Vagina (tissue), 2 donors: ENCODE measurements at places on chromosomes 2 and 18.

DNA sequence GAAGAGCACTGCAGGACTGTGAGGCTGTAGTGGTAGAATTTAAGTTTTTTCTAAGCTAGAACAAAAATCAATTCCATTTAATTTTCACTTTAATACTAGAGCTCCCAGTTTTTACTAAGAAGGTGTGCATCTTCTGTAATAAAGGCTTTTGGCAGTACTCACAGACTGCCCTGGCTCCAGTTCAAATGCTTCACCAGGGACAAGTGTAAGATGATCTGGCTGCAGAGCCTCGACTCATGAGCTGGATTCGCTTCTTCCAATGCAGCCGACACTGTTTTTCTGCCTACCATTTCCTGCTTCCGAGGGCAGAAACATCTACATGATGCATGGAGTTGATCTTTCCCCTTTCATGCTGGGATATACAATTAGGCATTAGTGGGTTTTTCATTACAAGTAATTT lies 87.0 kb downstream of the FARSB start:
- no peak for DNase-seq

DNA sequence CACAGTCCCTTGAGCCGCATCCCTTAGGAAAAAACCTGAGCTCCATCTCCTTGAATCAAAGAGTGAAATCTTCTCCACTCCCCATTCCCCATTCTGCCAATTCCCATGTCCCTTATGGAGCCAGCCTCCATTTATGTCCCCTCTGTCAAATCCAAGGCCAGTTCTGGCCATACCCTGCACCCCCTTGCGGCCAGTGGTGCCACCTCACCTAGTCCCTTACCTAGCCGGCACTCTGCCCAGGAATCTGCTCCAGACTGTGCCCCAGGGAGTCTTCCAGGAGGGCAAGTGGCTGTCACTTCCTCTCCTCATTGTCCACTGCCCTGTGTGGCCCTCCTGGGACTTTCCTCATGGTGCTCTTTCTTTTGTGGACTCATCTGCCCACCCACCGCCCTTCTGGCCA lies 195.4 kb upstream of the RMP24 start:
- DNase-seq = no peak

GRCh38 chr2:29718076-29718686 lies 203.2 kb downstream of the ALK start:
- DNase-seq = no peak

DNA sequence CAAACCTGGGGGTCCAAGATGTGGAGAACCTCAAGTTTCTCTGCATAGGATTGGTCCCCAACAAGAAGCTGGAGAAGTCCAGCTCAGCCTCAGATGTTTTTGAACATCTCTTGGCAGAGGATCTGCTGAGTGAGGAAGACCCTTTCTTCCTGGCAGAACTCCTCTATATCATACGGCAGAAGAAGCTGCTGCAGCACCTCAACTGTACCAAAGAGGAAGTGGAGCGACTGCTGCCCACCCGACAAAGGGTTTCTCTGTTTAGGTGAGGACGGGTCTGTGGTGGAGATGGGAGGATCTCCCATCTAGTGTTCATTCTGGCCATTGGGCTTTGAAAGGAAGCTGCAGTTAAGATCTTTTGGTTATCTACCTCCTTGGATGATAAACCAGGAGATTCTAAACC lies 2.9 kb downstream of the CASP10 start:
- DNase-seq = no peak

GRCh38 chr2:223071139-223071538 lies 19.1 kb downstream of the KCNE4 start:
- DNase-seq = no peak

DNA sequence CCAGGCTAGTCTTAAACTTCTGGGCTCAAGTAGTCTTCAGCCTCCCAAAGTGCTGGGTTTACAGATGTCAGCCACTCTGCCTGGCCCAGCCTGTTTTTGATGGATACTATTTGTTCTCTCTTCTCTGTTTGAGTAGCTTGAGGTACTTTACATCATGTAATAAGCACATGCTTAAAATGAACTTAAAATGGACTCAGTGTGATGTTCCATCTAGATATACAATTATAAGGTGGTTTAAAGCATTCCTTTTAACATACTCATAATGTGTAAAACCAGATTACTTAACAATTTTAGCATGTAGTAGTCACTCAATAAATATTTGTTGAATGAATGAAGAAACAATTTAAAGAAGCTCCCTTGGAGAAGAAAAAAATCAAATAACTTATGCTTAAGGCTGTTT lies 9.6 kb downstream of the PTPRM start:
- no peak for DNase-seq

GRCh38 chr2:168434146-168434545 lies 21.9 kb upstream of the CERS6 start:
- no peak for DNase-seq

DNA sequence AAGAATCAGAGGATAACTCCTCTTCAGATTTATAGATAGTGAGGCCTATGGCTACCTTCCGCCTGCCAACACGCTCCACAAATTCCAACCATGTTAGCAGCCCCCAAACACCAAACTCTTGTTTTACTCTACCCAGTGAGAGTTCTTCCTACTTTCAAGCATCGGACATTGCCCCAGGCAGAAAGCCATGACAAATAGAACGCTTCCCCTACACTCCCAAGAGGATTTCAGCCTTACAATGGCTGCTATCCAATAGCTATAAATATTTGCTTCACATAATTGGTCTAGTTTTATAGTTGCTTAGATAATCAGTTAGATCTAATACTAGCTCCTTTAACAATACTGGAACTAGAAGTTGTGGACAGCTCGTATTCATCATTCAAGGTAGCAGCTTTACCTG lies 503.4 kb upstream of the VRK2 start:
- no peak for DNase-seq

DNA sequence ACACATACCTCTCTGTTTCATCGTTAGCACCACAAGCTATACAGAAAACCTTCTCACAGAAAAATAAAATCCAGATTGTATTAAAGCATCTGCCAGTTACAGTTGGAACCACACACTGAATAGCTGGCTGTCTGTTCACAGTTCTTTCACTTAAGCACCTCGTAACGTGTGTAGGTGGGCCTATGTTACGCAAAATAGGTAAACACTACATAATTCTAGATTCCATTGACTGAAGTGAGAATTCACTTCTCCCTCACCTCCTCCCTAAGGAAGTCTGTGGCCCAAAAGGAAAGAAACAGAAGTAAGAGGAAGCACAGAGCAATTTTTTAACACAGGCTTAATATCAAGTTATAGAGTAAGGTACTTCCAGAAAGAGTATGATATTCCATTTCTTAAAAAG lies 24.9 kb downstream of the PELI1 start:
- no peak for DNase-seq

- no peak for DNase-seq
Observed at GRCh38 chr2:31203916-31204315, 13.4 kb downstream of the CAPN14 start.

DNA sequence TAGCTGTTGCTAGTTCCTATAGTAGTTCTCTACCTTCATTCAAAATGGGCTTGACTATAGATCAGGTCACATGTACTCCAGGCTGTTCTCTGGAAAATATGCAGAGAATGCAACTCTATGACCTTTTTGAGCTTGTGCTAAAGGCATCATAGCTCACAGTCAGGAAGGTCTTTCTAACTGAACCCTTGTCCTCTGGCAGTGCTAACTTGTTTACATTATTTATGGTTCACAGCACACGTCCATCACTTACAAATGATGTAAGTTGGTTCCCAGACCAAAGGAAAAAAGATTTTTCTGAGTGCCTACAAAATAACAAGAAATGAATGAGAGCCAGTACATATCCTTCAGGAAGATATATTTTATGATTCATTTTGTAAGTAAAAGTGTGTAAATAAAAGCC lies 236.1 kb downstream of the GCA start:
- no peak for DNase-seq

- no peak for DNase-seq
Observed at GRCh38 chr2:234135750-234136221, 85.3 kb downstream of the SPP2 start.

DNA sequence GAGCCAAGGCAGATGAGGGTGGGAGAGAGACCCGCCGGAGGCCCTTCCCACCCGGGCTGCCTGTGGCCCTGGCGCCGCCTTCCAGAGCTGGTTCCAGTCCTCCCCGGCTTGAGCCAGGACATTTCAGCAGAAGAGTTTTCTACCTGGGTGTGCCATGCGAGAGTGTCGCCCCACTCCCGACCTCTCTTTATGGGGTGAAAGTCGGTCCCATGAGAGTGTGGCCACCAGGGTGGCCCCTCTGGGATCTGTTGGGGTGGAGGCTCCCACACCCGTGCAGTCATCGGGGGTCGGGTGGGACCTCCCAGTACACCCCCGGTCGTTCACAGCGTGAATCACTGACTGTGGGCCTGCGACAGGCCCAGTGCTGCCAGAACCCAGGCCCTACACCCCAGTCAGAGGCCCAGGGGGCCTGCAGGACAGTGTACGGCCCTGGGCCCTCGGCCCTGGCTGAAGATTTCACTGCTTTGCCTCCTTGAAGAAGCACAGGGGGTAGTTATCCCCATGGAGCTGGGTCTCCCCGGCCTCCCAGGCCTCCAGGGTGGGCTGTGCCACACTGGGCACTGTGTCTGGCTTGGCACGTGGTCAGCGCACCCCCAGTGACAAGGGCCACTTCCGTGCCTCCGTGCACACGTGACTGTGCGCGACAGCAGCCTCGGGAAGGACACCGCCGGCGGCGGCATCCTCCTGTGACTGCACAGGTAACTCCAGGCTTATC lies 5.9 kb downstream of the NFATC1 start:
- no peak for DNase-seq

DNA sequence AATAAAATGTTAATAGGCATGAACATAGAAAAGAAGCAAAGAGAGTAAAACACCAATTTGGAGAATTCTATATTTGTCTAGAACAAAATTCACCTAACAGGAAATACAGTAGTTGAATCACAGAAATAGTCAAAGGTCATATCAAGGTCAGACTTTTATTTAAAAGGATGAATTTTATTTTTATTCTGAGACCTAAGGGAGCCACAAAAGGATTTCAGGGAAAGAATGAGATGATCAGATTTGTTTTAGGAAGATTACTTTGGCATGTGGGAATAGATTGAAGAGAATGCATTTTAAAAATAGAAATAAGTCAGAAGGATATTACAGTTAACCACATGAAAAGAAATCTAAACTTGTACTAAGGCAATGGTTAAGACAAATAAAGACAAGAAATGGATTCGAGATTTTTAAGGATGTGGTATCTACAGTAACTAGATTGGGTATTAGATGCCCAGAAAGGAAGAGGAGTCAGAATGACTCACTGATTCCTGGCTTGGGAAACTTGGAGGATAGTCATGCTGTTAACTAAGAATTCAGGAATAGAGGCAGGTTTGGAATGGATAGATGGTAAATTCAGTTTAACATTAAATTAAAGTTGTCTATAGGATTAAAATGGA lies 56.0 kb downstream of the METTL4 start:
- DNase-seq = no peak

GRCh38 chr2:39469807-39470206 lies 32.7 kb upstream of the MAP4K3 start:
- no peak for DNase-seq

DNA sequence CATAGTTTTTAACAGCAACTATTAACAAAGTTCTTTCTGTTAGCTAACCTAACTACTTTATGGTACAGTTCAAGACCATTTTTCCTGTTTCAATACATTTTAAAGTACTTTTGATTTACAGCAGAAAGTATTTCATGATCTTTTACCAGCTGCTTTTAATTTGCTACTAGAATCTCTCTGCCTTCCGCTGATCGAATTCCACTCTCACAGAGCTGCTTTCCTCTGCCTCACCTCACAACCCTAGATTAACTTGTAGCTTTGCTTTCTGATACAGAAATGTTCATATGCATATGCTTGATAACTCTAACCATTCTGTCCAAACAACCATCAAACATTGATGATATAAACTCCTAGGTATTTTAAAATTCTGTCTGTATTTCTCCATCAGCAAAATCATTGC lies 463.2 kb upstream of the ZEB2 start:
- DNase-seq = no peak

DNA sequence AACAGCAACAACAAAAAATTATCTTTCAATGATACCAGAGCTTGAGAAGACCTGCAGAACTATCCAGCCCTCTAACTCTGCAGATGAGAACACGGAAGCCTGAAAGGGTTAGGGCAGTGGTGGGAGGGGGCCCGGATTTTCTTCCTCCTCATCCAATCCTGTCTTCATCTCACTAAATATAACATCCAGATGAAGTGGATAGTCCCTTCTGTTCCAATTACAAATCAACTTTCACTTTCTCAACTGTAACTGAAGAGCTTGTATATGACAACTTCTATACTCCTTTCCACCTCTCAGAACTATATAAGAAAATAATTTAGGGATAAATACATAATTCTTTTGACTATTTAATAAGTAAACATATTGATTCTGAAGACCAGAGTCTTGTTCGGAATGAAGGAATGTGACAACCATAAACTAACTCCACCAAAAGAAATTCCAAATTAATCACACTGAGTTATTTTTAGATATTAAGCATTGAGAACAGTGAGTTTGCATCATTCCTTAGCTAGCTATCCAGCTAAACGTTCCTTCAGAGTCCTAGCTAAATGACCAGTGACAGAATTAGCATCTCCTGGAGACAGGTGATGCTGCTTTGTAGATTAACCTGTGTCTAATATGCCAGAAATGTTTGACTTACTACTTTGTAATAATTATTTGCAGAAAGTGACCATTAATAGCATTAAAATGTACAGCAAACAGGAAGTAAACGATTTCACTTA lies 32.7 kb downstream of the SFT2D3 start:
- no peak for DNase-seq

GRCh38 chr2:206158563-206159345 lies 490 bp downstream of the NDUFS1 start:
- DNase-seq = no peak

- no peak for DNase-seq
Observed at GRCh38 chr2:28695245-28695647, 56.4 kb upstream of the PPP1CB start.

DNA sequence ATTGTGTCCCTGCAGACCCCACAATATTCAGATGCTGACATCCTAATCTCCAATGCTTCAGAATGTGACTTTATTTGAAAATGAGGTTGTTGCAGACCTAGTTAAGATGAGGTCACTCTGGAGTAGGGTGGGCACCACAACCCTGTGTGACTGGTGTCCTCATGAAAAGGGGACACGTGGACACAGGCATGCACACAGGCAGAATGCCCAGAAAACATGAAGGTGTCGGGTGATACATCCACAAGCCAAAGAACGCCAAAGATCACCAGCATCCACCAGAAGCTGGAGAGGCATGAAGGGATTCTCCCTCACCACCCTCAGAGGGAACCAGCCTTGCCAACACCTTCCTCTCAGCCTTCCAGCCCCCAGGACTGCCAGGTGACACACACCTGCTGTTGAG lies 69.3 kb downstream of the AFF3 start:
- no peak for DNase-seq

- no peak for DNase-seq
Observed at GRCh38 chr18:41809652-41810051, 145.4 kb upstream of the PIK3C3 start.
